Uterus (tissue), 4 donors: ENCODE measurements at places on chromosomes 6 and 20. TPM values are rescaled to one million over a fixed set of nuclear protein-coding genes. Genes with fewer than 3 reads are reported as not detected.

DNA sequence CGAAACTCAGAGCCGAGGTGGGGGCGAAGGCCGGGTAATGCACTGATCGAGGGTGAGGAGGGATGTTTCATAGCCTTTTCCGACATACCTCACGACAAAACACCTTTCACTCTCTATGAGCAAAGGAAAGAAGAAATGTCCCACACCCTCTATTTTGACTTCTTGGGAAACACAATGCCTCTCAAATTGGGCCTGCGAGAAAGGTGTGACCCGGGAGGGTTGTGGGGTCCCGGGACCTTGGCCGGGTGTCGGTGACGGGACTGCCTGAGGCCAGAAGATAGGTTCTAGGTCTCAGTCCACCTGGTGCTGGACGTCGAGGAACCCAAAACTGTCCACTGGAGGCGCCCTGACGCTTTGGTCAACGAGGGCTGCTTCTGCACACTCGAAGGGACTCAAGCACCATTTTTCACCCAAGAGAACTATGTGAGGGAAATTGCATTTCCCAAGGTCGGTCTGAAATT, 41.1 kb upstream of the OSTM1 start:
- H3K4me1 ChIP-seq = no peaks in the 10 kb centered on the region
- H3K4me3 ChIP-seq = no peak overlapping the region
- no peak for DNase-seq
- H3K36me3 ChIP-seq = no peaks in the 10 kb centered on the region

MYCT1 gene
- total RNA-seq = 30.3 TPM

SLC16A10 gene
- total RNA-seq = 1.2 TPM

OR2J3 gene
- total RNA-seq = not detected
